ENCODE measurements at places on chromosomes 3 and 15.

GRCh38 chr3:177102553-177102952 is 94.7 kb downstream of the TBL1XR1 start:
- peak; percentile 55 for DNase-seq

- DNase-seq = no peak
These were observed 153.7 kb upstream of the GAP43 start for GRCh38 chr3:115469649-115470048.

- DNase-seq = peak; percentile 63
These were observed 10.9 kb downstream of the TM2D3 start for GRCh38 chr15:101641129-101641764.

DNA sequence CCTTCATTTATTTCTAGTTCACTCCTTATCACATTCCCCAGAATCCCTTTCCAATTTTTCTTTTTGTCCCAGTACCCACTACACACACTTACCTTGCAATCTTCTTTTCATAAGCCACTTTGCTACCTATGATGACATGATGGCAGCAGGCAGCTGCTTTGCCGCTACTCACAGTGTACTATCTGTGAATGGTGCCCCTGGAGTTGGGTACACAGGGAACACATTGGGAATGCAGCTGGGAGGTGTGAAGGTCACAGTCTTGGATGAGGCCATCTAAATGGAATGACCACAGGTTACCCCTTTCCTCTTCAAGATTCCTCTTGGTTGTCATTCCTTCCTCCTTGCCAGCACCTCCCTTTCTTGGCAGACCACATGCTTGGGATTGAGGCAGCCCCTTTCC is 20.8 kb upstream of the TNIK start:
- DNase-seq = no peak

DNA sequence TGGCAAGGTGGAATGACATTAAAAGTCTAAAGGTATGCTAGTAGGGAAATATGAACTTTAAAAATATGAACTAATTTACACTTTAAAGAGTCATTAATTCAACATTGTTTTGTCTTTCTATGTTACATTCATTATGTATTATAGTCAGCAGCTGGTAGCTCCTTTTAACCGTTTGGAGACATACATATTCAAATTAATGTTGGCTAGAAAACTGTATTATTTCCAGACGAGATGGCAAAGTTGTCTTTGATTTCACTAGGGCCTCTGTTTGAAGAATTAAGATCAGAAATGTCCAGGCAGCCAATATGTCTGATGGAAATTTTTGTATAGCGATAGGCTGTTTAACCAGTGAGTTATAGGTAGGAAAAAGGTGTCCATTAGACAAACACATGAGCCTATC is 817.6 kb downstream of the GRM7 start:
- DNase-seq = no peak

Data from EH (cell line).